Dermis blood vessel endothelial cell (primary cell): ENCODE measurements at places on chromosomes 3 and 15. TPM values are rescaled to one million over a fixed set of nuclear protein-coding genes. Genes with fewer than 3 reads are reported as not detected.
A peak's percentile ranks its signal among the peaks of the same experiment; 100 is the strongest.

- DNase-seq = no peak
Measured at GRCh38 chr3:36302158-36302509, 78.2 kb upstream of the STAC start.

DNA sequence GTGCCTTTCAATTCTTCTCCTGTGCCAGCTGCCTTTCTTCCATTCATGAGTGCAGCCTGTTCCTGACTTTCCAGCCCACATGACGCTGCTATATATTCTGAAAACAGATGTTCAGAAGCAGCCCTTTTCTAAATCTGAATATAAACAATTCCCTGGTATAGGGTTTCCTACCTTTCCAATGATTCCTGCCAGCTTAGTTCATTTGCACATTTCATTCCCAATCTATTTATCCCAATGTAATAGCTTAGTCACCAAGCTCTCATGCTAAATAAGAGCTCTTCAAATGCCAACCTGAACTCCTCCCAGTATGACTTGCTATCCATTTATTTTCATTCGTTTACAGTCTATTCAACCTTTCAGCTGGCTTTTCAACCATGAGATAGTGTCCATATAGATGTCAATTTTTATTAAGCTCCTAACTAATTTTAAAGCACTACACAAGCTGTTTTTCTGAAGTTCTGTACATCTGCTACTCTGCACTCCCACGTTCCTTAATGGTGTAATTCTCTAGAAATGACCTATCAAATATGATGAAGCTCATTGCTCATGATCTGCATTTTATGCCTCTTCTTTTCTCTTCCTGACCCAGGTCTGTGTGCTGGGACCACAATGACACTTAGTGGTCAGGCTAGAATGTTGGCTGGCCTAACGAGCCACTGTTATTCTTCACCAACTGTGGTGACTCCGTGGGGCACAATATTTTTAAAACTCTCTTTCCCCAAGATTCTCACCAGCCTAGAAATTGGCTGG, 605.0 kb upstream of the TBL1XR1 start:
- no peak for DNase-seq

DNA sequence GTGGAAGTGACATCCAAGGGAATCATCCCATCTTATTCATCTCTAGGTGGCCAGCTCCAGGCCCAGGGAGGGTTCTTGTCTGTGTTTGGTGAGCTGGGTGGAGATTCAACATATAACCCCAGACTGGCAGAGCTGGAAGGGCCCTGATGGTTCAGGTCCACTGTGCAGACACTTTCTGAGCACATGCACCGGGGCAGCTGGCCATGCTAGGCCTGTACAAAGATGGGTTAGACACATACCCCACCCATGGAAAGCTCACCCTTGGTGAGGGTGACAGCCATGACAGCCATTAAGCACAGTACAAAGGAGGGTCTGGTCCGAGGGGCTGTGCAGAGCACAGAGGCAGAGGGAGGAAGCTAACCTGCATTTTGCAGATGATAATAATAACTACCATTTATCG, 100.4 kb downstream of the CORO2B start:
- no peak for DNase-seq

- no peak for DNase-seq
Measured at GRCh38 chr3:53202331-53203015, 41.5 kb downstream of the PRKCD start.

DNA sequence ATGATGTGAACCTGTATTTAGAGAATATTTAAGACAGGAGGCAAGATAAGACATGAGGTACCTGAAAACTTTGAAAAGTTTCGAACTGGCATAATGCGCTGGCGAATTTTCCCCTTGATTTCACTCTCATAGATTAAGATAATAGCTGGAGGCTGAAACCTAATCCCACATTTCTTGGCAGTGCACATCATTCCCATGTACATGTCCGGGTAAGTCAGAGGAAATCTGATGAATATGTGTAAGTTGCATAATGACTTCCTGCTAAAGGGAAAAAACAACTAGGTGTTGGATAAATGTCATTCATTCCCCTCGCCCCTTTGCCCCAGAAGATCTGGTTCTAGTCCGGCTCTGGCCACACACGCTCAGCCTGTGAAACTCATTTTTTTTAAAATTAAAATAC, 3.6 kb downstream of the CEP19 start:
- peak; percentile 66 for DNase-seq

- no peak for DNase-seq
Measured at GRCh38 chr3:47092090-47092489, 71.8 kb downstream of the SETD2 start.

GRCh38 chr15:44289259-44289790, 806 bp downstream of the GOLM2 start:
- DNase-seq = no peak

DNA sequence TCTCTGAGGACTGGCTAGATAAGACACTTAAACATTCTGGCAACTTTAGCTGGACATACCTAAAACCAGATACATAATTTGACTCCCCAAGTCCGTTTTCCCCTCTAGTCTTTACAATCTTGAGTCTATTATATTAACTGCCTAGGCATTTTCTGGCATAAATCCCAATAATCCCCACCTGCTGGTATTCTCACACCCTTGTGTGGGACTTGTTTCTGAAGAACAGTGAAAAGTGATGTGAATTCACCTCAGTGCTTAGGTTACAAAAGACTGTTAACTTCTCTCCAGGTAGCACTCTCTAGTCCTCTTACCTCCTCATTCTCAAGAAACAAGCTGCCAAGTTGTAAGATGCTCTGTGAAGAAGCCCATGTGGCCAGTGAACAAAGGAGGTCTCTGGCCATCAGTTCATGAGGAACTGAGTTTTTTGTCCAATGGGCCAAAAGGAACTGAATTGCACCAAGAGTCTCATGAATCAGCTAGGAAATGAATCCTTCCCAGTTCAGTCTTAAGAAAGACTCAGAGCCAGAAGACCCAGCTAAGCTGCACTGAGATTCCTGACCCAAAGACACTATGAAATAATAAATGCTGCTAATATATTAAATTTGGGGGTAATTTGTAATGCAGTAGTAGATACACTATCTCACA, 4.1 kb downstream of the OSBPL11 start:
- peak; percentile 31 for DNase-seq

STX19 gene
- not detected in 2 replicates for total RNA-seq

GOLGA6A gene
- not detected in 2 replicates for total RNA-seq

SLC35G2 gene
- 28.8 and 31.4 TPM in 2 replicates for total RNA-seq

GDPGP1 gene
- 11.7 and 13.6 TPM in 2 replicates for total RNA-seq

HLTF gene
- 26.7 and 30.9 TPM in 2 replicates for total RNA-seq

SEMA3B gene
- total RNA-seq = 0.51 and 1.4 TPM in 2 replicates
